ENCODE measurements at places on chromosomes 1 and 21.

DNA sequence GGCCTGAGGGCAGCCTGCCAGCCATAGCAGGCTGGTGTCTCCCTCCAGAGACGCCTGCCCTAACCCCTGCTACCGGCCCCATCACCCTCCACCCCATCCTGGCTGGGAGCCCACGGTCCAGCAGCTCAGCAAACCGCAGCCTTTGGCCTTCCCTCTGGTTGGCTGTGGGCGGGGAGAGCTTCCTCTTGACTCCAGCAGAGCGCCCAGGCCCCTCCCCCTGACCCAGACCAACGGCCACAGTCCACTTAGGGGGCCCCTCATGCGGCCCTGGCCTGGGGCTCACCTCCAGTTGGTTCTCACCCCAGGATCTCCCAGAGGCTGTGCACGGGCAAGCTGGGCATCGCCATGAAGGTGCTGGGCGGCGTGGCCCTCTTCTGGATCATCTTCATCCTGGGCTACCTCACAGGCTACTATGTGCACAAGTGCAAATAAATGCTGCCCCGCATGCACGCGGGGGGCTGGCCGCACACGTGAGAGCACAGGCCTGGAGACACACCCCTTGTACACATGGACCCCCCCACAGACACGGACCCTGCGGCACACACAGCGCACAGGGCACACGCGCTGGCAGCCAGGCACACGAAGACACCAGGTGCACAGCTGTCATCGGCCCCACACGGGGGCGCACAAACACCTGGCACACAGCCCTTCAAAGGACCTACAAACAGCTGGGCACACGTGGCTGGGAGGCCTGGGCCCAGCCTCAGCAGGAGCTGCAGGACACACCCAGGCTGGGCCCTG is 3.1 kb downstream of the SMIM1 start:
- DNase-seq = no peak

DNA sequence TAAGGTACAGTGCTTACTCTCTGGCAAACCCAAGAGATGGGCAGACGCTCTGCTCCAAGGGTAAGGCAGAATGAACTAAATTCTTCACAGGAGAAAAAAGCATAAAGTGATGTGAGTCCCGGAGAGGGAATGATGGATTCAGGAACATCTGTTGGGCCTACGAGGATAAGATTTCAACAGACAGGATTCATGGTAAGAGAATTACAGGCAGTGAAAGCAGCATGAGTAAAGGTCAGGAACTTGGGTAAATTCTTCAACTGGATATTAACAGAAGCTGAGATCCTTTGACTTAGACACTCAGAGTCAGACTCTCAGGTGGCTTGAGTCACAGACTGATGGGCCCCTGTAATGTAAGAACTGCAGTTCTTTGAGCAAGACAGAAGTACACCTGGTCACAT is 152.6 kb downstream of the TRABD2B start:
- DNase-seq = no peak

GRCh38 chr1:54481201-54481884 is 66.7 kb upstream of the ACOT11 start:
- no peak for DNase-seq

GRCh38 chr1:226157761-226158316 is 28.7 kb downstream of the ACBD3 start:
- no peak for DNase-seq

GRCh38 chr21:42081931-42082381 is 10.8 kb downstream of the UMODL1 start:
- DNase-seq = no peak

DNA sequence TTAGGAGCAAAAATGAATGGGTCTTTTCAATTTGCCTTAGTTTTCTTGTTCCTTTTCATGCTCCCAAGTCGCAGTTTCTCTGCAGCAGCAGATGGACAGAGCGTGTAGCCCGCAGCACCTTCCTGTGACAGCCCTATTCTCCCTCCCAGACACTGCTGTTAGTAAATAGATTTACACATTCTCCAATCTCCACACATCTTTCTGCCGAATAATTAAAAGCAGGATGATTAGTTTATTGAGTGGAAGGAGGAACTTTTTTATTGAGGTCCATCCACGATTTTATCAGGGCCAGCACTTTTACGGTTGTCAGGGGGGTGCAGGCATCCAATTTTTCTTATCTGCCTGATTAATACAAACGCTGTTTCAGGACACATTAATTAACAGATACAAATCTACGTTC is 98.2 kb upstream of the USH2A start:
- no peak for DNase-seq

DNA sequence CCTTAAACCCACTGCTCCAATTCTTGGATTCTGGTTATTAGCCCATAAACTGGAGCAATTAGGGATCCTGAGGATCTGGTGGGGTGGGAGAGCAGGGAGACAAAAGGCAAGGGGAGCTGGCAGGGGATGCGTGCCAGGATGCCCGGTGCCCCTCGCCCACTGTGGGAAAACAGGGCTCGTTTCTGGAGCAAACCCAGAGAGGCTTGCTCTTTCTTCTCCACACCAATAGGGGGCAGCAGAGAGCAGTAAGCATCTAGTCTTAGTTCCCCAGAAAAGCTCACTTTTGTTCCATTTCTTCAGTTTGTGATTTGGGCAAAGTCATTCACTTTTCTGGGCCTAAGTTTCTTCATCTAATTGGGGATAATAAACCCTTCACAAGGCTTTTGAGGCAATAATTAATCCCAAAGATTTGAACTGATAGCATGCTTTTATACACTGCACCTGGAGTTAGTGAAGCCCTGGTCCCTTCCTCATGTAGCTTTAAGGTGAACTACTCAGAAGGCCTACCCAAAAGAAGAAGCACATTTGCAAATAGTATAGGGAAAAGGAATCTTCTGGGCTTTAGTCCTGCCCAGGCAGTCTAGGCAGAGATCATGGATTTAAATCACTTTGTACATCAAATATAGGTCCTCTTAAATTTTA is 160.6 kb upstream of the USP24 start:
- DNase-seq = no peak

GRCh38 chr1:19654886-19655717 is 9.6 kb upstream of the HTR6 start:
- DNase-seq = no peak

GRCh38 chr1:223776075-223776814 is 63.9 kb downstream of the CAPN2 start:
- DNase-seq = peak; percentile 19

All from activated CD8-positive, alpha-beta memory T cell treated with anti-CD3 and anti-CD28 coated beads for 1 hour (primary cell).